Left lung (tissue), 14 donors: ENCODE measurements at places on chromosomes 13 and 19. TPM values are rescaled to one million over a fixed set of nuclear protein-coding genes. Genes with fewer than 3 reads are reported as not detected.

- H3K36me3 ChIP-seq: peaks cover 9% of the 10 kb centered on the region
- no peaks in the 10 kb centered on the region for H3K27me3 ChIP-seq
- peak overlapping the region; percentile 33 for H3K27ac ChIP-seq
- DNase-seq: peak; percentile 79
Observed at GRCh38 chr19:48290771-48291488, 21.0 kb downstream of the ZNF114 start.

DNA sequence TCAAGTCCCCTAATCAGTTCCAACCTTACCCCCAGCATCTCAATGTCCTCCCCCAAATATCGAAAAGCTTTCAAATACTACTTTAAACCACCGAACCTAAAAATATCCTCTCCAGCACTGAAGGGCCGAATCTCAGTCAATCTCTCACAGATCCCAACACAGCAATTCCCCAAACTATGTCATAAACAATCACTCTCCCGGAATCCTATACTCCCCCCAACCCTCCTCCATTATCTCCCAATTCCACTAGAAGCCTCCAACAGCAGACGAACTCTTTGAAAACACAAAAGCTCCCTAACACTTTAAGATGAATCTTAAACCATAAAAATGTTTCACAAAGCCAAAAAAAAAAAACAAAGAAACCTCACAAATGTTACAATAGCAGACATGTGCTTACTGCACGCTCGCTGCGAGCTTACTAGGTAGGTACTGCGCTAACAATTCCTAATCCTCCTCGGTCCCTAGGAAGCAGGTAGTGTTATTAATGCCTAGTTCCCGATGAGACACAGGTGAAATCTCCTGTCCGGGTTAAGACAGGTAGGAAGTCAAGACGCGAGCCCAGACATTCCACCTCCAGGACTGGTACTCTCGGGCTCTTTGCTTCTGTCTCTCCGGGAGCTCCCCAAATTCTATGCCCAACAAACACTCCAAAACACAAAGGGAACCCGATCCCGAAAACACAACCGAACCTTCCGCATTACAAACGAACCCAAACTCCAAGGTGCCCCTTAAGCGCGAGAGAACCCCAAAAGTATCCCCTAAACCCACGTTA lies 14.2 kb downstream of the FBXO46 start:
- H3K27ac ChIP-seq: peak overlapping the region; percentile 95
- peak overlapping the region; percentile 42 for H3K4me3 ChIP-seq
- H3K4me1 ChIP-seq: peaks cover 6% of the 10 kb centered on the region
- no peaks in the 10 kb centered on the region for H3K27me3 ChIP-seq
- peak; percentile 32 for DNase-seq

Gene NLRP5
- not detected for total RNA-seq

DNA sequence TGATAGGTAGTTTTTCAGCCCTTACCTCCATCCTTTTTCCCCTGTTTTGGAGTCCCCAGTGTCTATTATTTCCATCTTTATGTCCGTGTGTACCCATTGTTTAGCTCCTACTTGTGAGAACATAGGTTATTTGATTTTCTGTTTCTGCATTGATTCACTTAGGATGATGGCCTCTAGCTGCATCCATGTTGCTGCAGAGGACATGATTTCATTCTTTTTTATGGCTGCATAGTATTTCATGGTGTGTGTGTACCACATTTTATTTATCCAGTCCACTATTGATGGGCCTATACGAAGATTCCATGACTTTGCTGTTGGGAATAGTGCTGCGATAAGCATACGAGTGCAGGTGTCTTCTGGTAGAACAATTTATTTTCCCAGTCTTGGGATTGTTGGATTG lies 15.0 kb upstream of the ZNF527 start:
- no peaks in the 10 kb centered on the region for H3K36me3 ChIP-seq
- H3K27ac ChIP-seq: no peak overlapping the region
- H3K27me3 ChIP-seq: no peaks in the 10 kb centered on the region
- no peak overlapping the region for H3K4me3 ChIP-seq
- no peaks in the 10 kb centered on the region for H3K4me1 ChIP-seq
- no peak for DNase-seq

GRCh38 chr19:46861691-46862502 lies 1.1 kb downstream of the ARHGAP35 start:
- peaks cover 71% of the 10 kb centered on the region for H3K4me1 ChIP-seq
- H3K36me3 ChIP-seq: no peaks in the 10 kb centered on the region
- H3K4me3 ChIP-seq: peak overlapping the region; percentile 88
- H3K27ac ChIP-seq: peak overlapping the region; percentile 94

Gene TSPAN16
- not detected for total RNA-seq

Gene CGB2
- not detected for total RNA-seq

DNA sequence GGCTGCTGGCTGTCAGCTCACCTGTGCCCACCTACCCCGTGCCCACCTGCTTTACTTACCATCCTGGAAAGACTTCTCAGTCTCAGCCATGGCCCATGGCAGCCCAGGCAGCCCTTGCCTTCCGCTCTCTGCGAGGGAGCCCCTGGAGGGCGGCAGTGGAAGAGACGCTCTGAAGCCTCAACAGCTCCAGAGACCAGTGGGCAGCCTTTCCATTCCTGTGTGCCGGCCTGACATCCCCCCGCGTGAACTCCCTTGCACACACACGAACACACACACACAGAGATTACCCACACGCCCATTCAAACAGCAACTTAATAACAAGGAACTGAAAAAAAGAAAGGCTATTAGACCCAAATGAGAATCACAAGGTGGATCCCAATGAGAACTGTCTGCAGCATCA lies 14.2 kb upstream of the RASA3 start:
- H3K4me3 ChIP-seq: no peak overlapping the region
- DNase-seq: no peak
- H3K27ac ChIP-seq: no peak overlapping the region
- H3K4me1 ChIP-seq: peaks cover 36% of the 10 kb centered on the region

Gene ETV2
- total RNA-seq: 1.0 TPM

- peak overlapping the region; percentile 92 for H3K27ac ChIP-seq
- H3K36me3 ChIP-seq: no peaks in the 10 kb centered on the region
- no peak for DNase-seq
- H3K27me3 ChIP-seq: no peaks in the 10 kb centered on the region
- peaks cover 21% of the 10 kb centered on the region for H3K4me1 ChIP-seq
Observed at GRCh38 chr19:17305216-17305516, 506 bp upstream of the MRPL34 start.

Gene LRG1
- total RNA-seq: 17.9 TPM

GRCh38 chr19:1853295-1854038 lies 5.2 kb upstream of the REXO1 start:
- peak; percentile 85 for DNase-seq
- H3K4me1 ChIP-seq: peaks cover 33% of the 10 kb centered on the region
- no peak overlapping the region for H3K4me3 ChIP-seq
- H3K36me3 ChIP-seq: peaks cover 7% of the 10 kb centered on the region

DNA sequence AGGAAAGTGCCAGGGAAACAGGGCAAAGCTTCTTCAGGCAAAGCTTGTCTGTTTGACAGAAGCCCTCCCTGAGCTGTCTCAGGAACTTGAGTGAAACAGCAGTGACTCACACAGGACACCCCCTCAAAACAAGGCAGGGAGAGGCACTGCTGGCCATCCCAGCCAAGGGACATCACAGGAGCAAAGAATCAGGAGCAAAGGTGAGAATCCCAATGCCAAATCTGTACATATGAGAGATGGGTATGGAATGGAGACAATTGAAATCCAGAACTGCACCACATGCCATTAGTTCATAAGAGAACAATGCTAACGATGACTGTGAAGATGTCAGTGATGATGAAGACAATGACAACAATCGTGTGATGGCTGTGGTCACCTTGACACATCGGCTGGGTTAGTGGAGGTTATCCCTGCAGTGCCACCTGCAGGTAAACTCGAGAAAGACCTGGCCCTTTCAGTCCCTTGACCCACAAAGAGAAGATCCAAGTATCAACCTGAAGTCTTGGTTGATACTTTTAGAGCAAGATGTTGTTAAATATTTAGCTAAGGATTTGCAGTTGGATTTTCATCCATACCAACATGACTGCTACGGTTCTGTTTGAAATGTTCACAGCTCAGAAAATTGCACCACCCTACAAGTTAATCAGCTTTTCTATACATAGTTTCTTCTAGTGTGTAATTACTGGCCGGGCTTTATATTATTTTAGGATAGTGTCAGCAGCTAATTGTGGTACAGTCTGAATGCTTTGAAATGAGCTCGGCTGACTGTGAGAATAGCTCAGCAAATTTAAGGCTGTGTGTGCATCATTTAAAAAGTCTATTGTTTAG lies 42.0 kb upstream of the IPO5 start:
- DNase-seq: no peak
- no peaks in the 10 kb centered on the region for H3K27me3 ChIP-seq
- H3K4me3 ChIP-seq: no peak overlapping the region
- H3K27ac ChIP-seq: no peak overlapping the region
- H3K36me3 ChIP-seq: no peaks in the 10 kb centered on the region

GRCh38 chr19:30783936-30784335 lies 411.8 kb downstream of the ZNF536 start:
- H3K4me1 ChIP-seq: no peaks in the 10 kb centered on the region
- no peaks in the 10 kb centered on the region for H3K36me3 ChIP-seq
- peaks cover 7% of the 10 kb centered on the region for H3K27me3 ChIP-seq
- no peak for DNase-seq
- no peak overlapping the region for H3K4me3 ChIP-seq
- H3K27ac ChIP-seq: no peak overlapping the region

GRCh38 chr19:56170261-56170660 lies 5.5 kb upstream of the GALP start:
- H3K36me3 ChIP-seq: no peaks in the 10 kb centered on the region
- H3K4me1 ChIP-seq: peaks cover 6% of the 10 kb centered on the region
- H3K27me3 ChIP-seq: peaks cover 16% of the 10 kb centered on the region
- DNase-seq: peak; percentile 82
- no peak overlapping the region for H3K27ac ChIP-seq
- no peak overlapping the region for H3K4me3 ChIP-seq

GRCh38 chr13:105655046-105655445 lies 880.4 kb downstream of the EFNB2 start:
- no peak for DNase-seq
- no peaks in the 10 kb centered on the region for H3K27me3 ChIP-seq
- no peak overlapping the region for H3K27ac ChIP-seq
- no peaks in the 10 kb centered on the region for H3K4me1 ChIP-seq

GRCh38 chr19:41993612-41994483 lies at the start of gene ATP1A3:
TSS of gene ATP1A3 (minus strand) at chr19:41994230. CDS start at chr19:41994076, 154 bp downstream.
- no peaks in the 10 kb centered on the region for H3K36me3 ChIP-seq
- H3K27ac ChIP-seq: no peak within 1 kb of the TSS
- H3K4me1 ChIP-seq: peaks cover 13% of the 10 kb centered on the region
- peaks cover 92% of the 10 kb centered on the region for H3K27me3 ChIP-seq

DNA sequence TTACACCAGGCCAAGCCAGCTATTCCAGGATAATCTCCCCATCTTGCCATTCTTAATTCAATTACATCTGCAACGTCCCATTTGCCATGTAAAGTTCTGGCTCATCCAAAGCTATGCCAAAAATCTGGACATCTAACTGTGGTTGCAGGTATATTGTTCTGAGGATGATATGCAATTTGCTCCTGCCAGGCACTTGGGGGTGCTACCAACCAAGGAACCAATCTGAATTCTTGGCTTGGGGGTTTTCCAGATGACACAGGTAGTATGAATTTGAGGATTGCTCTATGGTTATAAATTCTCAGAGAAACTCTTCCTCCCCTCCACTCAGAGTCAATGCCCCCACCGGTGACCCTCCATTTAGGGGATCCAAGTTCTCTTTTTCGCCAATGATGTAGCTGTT lies 33.0 kb downstream of the CRYL1 start:
- no peaks in the 10 kb centered on the region for H3K4me1 ChIP-seq
- no peak for DNase-seq
- H3K4me3 ChIP-seq: no peak overlapping the region
- no peaks in the 10 kb centered on the region for H3K27me3 ChIP-seq

DNA sequence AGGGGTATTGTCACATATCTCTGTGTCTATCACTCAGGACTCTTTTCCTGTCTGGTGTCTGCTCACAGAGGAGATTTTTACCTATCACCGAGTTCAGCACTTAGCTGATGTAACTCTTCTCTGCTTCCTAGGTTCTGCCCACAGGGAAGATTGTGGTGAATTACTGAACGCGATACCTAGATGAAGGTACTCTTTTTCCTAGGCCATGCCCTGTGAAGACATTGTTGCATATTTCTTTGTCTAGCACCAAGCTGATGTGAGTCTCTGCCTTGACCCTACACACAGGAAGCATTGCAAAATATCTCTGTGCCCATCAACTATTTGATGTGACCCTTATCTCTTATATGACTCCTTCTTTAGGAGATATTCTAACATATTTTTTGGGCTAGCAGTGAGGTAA lies 72.1 kb upstream of the ZNF43 start:
- H3K4me1 ChIP-seq: no peaks in the 10 kb centered on the region
- H3K27ac ChIP-seq: no peak overlapping the region
- no peak overlapping the region for H3K4me3 ChIP-seq
- H3K27me3 ChIP-seq: no peaks in the 10 kb centered on the region

- no peaks in the 10 kb centered on the region for H3K36me3 ChIP-seq
- H3K27me3 ChIP-seq: no peaks in the 10 kb centered on the region
- no peak overlapping the region for H3K27ac ChIP-seq
- H3K4me1 ChIP-seq: no peaks in the 10 kb centered on the region
- no peak overlapping the region for H3K4me3 ChIP-seq
Observed at GRCh38 chr13:41820581-41821237, 140.2 kb downstream of the VWA8 start.

GRCh38 chr19:14699641-14700040 lies 9.8 kb downstream of the ZNF333 start:
- no peak overlapping the region for H3K4me3 ChIP-seq
- H3K4me1 ChIP-seq: no peaks in the 10 kb centered on the region
- H3K27ac ChIP-seq: no peak overlapping the region
- H3K36me3 ChIP-seq: no peaks in the 10 kb centered on the region
- H3K27me3 ChIP-seq: no peaks in the 10 kb centered on the region

- peak; percentile 51 for DNase-seq
- H3K27ac ChIP-seq: peak overlapping the region; percentile 90
- H3K4me3 ChIP-seq: no peak overlapping the region
- no peaks in the 10 kb centered on the region for H3K27me3 ChIP-seq
- peaks cover 95% of the 10 kb centered on the region for H3K4me1 ChIP-seq
Observed at GRCh38 chr13:40982772-40983171, 36.3 kb downstream of the ELF1 start.
